ENCODE measurements at places on chromosomes 13 and 19.

DNA sequence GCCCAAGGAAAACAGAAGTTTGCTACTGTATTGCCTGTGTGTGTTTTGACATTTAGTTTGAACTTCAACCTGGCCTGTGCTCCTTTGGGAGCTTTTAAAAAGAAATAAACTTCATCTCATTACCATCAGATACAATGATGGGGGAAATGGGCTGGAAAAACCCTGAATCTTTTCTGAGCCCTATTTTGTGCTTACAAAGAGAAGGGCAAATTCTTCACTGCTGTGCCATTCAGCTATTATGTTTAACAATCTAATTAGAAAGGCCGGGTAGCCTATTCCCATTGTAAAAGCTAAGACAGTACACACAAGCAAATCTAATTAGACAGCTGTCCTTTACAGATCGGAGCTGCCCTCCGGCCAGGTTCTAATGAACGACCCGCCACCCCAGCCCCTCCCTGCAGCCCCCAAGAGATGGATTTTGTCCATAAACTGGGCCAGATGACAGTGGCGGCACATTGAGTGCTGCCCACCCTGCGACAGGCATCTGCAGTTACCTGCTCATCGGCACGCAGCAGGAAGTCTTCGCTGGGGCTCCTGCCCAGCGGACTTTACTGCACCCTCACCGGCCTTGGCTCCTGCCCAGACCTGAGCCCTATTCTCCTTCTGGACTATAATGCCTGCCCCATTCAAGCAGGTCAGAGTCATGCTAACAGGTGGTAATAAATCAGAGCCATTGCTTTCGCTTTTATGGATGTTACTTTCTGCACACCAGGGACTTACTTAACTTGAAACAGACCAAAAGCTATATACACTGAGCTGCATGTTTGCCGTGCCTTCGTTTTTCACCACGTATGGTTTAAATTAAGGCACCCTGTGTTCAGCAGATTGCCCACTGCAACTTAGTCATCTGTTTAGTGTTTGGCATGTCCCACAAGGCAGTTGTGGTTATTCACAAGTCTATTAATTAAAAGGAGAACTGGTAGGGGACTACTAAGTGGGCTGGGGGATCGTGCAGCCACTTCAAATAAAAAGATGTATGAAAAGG, 549.6 kb downstream of the FGF9 start:
- DNase-seq, result no peak

GRCh38 chr13:64723724-64724123, 2506.4 kb downstream of the PCDH9 start:
- DNase-seq, result no peak

GRCh38 chr19:33731881-33732280, 64.8 kb upstream of the KCTD15 start:
- peak; percentile 85 for DNase-seq

- DNase-seq, result no peak
Measured at GRCh38 chr13:48233889-48234488, 983 bp downstream of the ITM2B start.

DNA sequence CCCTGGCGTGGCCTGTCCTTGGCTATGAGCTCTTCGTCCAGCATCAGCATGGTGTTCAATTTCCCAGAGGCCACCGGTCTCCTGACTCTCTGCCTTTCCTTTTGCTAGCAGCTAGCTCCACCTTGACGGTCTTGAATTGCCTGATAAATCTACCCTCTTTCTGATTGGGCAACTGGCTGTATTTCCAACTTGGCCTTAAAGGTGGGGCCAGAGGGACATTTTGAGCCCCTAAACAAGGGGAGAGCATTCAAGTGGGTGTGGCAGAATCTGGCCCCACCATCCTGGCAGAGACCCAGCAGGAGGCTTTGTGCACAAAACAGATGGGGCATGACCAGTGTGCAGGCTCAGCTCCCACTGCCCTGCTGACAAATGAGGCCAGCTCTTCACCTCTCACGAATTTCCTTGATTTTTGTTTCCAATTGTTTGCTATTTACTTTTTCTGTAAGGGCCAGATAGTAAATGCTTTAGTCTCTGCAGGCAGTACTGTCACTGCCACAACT, 148.9 kb upstream of the VSTM2B start:
- DNase-seq, result no peak

DNA sequence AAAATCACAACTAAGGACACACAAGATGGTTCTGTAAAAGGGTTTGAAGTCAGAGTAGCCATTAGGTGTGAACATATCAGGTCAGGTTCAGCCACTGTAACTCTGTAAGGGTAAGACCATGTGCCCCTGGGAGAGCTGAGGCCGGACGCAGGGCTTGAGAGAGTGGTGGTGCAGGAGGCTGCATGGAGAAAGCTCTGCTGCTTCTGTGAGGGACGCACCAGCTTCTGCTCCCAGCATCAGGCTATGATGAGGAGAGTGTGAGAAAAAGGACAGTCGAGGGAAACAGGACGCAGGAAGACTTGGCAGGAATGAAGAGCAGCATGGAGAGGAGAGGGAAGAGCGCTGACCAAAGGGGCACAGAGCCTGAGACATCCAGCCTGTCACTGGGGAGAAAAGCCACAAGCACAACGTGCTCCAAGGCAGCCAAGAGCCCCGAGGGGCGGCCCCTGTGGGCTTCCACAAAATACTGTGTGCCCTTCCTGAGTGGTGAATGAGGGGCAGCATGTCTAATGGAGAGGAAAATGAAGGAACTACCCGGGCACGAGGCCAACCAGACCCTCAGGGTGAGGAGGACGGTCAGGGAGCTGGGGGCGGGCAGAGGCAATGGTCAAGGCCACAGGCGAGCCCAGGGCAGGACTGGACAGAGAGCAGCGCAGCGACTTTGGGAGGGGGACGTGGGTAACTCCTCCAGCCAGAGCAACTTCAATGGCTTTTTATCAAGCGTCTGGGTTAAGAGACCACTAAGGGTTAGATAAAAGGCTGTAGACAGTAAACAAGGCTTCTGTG, 107.7 kb downstream of the COL4A1 start:
- DNase-seq, result no peak

DNA sequence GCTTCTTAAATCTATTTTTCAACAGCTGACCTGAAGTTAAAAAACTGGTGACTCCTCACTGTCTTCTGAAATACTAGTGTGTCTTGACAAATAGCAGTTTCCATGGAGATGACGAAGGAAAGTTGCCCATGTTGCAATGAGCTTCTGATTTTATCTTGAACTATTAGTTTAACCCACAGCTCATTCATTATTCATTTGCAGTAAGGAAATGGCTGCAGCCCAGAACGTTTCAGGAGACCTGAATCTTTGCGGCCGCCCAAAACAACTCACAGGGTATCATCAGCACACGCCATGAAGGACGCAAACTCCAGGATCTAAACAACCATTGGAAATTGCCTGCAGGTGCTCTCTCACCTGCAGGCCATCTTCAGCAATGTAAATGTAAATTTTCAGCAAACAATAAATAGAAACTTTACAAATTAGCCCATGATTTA, 142.5 kb downstream of the DCLK1 start:
- DNase-seq, result no peak

DNA sequence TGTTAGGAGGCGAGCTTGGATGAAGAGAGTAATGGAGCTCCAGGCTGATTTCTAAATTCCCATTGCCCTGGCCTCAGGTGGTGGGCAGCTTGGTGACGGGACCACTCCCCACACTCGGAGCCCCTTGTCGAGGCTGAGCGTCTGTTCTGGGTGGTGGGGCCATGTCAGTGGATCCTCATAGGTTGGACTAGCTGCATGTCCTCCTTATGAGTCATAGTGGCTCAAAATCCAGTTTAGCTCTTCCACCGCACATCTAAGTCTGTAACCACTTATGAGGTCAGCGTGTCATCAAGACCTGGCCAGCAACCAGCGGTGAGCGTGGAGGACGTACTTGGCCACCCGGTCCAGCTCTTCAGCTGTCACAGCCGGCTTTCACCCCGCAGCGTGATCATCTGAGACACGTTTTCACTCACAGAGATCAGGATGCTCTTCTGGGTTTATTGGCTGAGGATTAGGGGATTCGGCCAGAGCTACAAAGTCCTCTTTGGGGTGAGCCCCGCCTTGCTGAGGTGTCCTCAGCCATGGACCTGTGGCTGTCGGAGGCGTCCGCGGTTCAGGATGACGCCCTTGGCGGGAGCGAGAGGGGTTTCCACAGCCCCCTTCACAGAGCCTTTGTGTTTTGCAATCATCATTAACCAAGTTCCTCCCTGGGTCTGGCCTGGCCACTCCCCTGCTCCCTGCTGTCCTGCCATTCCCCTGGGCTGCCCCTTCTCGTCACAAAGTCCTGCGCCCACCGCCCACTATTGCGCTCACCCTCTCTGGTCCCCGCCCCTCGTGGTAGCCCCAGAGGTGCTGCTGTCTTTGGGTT, 41.9 kb downstream of the ADPRHL1 start:
- no peak for DNase-seq

DNA sequence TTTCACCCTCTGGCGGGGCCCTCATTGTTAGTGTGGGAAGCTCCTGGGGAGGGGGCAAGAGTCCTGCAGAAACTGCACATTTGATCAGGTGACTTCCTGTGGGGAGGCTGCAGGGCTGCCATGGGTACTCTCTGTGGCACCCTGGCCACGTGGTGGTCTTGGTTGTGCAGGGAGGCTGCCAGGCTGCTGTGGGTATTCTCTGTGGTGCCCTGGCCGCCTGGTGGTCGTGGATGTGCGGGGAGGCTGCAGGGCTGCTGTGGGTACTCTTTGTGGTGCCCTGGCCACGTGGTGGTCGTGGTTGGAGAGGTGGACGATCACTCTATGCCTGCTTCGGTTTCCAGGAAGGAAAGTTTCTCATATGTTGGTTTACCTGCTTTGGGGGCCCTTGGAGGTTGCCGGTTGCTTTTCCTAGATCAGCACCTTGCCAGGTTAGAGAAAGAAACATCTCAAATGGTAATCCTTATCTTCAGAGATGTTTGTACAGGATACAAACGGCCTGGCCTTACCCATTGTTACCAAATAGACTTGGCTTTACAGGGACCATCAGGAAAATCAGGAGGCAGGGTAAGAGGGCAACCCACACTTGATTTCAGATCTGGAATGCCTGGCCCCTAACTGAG, 22.9 kb downstream of the TEX29 start:
- DNase-seq, result no peak

GRCh38 chr19:44345959-44346358, 10.5 kb downstream of the ZNF112 start:
- DNase-seq, result no peak

DNA sequence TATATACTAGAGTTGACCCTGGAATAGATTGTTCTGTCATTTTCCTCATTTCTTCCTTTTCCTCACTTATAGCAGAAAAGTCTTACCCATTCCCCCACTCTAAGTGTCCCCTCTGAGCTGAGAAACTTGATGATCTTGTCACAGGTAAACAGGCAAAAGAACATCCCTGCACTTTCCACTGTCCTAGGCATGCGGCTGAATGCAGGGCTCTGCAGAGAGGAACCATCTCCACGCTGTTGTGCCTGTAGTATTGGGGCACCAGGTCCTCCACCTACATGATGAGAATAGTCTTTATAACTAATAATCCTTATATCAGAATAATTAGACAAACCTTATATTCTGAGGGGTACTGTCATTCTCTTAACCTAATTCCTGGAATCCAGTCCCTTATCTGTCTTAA, 211.3 kb downstream of the RBM26 start:
- no peak for DNase-seq

GRCh38 chr19:30870876-30871275, 478.4 kb downstream of the TSHZ3 start:
- DNase-seq, result no peak

DNA sequence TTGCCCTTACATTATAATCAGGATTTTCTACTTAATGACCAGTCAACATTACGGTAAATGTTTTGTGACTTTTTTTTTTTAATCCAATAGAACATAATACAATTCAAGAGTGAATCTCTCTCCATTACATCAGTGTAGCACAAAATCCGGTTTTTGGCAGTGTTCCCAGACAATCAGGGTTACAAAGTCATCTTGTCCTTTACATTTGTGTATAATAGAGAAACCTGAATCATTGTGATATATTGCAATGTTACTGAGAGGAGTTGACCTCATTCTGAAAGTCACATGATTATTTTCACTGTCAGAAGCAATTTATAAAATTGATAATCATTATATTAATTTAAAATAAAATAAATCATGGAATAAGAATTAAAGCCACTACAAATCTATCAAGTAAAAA, 1346.0 kb upstream of the SPRY2 start:
- DNase-seq, result peak; percentile 22

DNA sequence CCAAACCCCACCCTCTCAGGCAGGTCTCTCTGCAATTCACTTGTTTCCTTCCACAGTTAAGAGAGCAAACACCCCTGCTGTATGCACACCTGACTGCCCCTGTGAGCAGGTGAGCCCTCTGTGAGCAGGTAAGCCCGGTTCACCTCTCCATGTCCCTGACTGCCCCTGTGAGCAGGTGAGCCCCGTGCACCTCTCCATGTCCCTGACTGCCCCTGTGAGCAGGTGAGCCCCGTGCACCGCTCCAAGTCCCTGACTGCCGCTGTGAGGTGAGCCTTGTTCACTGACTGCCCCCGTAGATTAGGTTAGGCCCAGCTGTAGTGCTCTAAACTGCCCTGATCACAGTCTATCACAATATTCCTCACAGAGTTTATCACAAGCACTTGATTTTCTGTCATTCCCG, 29.2 kb downstream of the TMTC4 start:
- DNase-seq, result no peak

DNA sequence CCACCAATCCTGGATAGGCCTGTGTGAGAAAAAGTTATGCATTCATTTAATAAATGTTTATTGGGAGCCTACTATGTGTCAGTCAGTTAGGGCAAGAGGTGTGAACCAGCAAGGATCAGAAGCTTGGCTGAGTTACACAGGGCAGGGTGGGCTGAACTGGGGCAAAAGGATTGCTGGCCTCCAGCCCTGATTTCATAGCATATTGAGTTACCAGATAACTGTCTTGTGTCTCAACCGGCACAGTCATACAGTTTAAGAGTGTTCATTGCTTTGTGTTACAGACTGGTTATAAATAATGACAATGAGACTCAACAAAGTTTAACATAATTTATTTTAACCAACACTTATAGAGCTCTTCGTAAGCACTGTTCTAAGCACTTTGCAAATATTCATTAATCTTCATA, 253.8 kb downstream of the DLEU7 start:
- DNase-seq, result no peak

DNA sequence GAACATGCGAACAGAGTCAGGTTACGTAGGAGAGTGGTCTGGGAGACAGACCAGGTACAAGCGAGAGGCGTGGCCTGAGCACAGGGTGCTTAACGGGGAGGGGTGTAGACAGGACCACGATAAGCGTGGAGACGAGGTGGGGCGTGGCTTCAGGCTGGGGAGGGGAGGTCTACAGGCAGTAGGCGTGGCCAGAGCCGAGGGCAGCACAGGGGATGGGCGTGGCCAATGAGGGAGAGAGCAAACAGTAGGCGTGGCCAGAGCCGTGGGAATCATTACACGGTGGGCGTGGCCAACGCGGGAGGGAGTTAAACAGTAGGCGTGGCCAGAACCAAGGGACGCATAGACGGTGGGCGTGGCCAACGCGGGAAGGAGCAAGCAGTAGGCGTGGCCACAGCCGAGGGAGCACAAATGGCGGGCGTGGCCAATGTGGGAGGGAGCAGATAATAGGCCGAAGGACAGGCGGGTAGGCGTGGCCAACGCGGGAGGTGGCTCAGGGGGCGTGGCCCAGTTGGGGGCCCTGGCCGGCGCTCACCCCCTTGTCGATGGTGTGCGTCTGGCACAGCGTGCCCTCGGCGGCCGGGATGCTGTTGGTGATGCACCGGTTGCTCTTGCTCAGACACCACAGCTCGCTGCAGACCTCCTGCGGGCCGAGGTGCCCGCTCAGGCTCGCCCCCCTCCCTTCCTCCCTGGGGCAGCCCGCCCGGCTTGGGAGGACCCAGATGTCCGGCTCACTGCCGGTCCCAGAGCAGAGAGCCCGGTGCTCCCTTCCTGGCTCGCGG, 15.2 kb upstream of the MYO1F start:
- no peak for DNase-seq

GRCh38 chr13:90545070-90545840, 802.2 kb upstream of the MIR17HG start:
- no peak for DNase-seq

GRCh38 chr19:703651-704446, 4.9 kb upstream of the PALM start:
- no peak for DNase-seq
